ENCODE measurements at places on chromosomes 6 and 20. TPM values are rescaled to one million over a fixed set of nuclear protein-coding genes. Genes with fewer than 3 reads are reported as not detected.

The CLVS2 gene
- 0.13 TPM for total RNA-seq

The SLC35D3 gene
- total RNA-seq = not detected

The LY86 gene
- not detected for total RNA-seq

The TBX18 gene
- total RNA-seq = 18.9 TPM

The HACE1 gene
- 1.9 TPM for total RNA-seq

The SEMG1 gene
- total RNA-seq = not detected

The TRIM40 gene
- not detected for total RNA-seq

The KIF6 gene
- 0.25 TPM for total RNA-seq

The BNIP5 gene
- total RNA-seq = 0.02 TPM

The CBLN4 gene
- not detected for total RNA-seq

The RIMS4 gene
- total RNA-seq = 2.0 TPM

The MPIG6B gene
- not detected for total RNA-seq

The MUCL3 gene
- 0.10 TPM for total RNA-seq

The ULBP2 gene
- total RNA-seq = 4.6 TPM

The OOEP gene
- total RNA-seq = not detected
